ENCODE measurements at places on chromosomes 2 and 18. TPM values are rescaled to one million over a fixed set of nuclear protein-coding genes. Genes with fewer than 3 reads are reported as not detected.

The PDE11A gene
- not detected for polyA plus RNA-seq

The TTR gene
- not detected for polyA plus RNA-seq

The ELAC1 gene
- 9.3 TPM for polyA plus RNA-seq

The ST6GAL2 gene
- not detected for polyA plus RNA-seq

The NPPC gene
- polyA plus RNA-seq = not detected

The FEV gene
- not detected for polyA plus RNA-seq

The EN1 gene
- not detected for polyA plus RNA-seq

The GRB14 gene
- polyA plus RNA-seq = 1.2 TPM

The TUBB8B gene
- polyA plus RNA-seq = not detected

The RSAD2 gene
- 5.8 TPM for polyA plus RNA-seq

The HMSD gene
- not detected for polyA plus RNA-seq

The SRD5A2 gene
- polyA plus RNA-seq = not detected

The RAB31 gene
- polyA plus RNA-seq = 28.0 TPM

The SULT1C2 gene
- not detected for polyA plus RNA-seq

The CNTNAP5 gene
- polyA plus RNA-seq = not detected

The ALPG gene
- not detected for polyA plus RNA-seq

The CDH7 gene
- polyA plus RNA-seq = not detected

The CDK5R2 gene
- not detected for polyA plus RNA-seq

The YES1 gene
- 11.6 TPM for polyA plus RNA-seq

The AOX1 gene
- polyA plus RNA-seq = not detected

The PLGLB2 gene
- polyA plus RNA-seq = not detected

The UBXN2A gene
- 11.3 TPM for polyA plus RNA-seq

The ZNF521 gene
- polyA plus RNA-seq = not detected

The MRO gene
- polyA plus RNA-seq = not detected

The FLACC1 gene
- 0.46 TPM for polyA plus RNA-seq

The EGR4 gene
- polyA plus RNA-seq = not detected

The KLHL14 gene
- polyA plus RNA-seq = not detected

The M1AP gene
- polyA plus RNA-seq = not detected

The STAM2 gene
- 5.6 TPM for polyA plus RNA-seq

The TLX2 gene
- not detected for polyA plus RNA-seq

The FSHR gene
- not detected for polyA plus RNA-seq

The MAP2 gene
- polyA plus RNA-seq = not detected

The GPR45 gene
- not detected for polyA plus RNA-seq

The ESPNL gene
- polyA plus RNA-seq = not detected

The TBR1 gene
- polyA plus RNA-seq = not detected

The CTNNA2 gene
- polyA plus RNA-seq = not detected

The UGT1A4 gene
- polyA plus RNA-seq = not detected

The FBLN7 gene
- not detected for polyA plus RNA-seq

The WNT6 gene
- not detected for polyA plus RNA-seq

The CPLX4 gene
- polyA plus RNA-seq = not detected

Measured in immature natural killer cell (primary cell).